ENCODE measurements at places on chromosomes 6 and 20.

- no peak for DNase-seq
These were observed 29.9 kb downstream of the ID4 start for GRCh38 chr6:19866985-19867627.

DNA sequence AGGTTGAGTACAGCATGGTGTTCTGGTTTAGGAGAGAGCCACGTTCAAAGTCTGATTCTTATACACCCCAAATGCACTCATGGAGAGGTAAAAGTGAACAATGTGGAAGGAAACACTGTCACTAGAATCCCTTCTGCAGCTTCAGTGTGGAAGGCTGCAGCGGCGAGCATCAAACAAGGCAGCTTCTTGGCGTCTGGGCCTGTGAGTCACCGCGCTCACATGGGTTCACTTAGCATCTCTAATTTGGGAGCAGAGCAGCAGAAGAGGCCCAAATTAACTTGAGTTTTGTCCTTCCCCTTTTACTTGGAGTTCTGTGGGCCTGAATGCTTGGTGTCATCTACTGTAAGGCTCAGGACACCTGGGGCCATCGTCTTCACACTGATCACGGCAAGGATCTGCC, 10.9 kb upstream of the E2F1 start:
- DNase-seq, result no peak

DNA sequence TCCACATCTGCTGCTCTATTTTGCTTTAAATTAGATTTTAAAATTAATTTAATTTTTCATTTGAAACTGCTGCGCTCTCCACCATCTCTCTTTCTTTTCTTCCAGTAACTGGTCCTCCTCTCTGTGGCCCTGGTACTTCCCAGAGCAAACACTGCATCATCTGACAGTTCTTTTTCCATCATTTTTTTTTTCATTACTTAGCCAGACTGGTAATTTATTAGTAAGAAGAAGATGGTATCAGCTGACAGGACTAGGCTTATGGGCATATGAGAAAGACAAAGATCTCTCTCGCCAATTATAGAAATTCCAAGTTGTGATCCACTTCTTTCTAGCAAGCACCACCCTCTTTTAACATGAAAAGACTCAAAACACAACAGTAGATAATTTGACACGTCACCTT, 73.7 kb upstream of the FAM184A start:
- no peak for DNase-seq

- DNase-seq, result no peak
These were observed 115.4 kb downstream of the LAMP5 start for GRCh38 chr20:9629831-9630230.

GRCh38 chr20:5947276-5947675, 3.1 kb downstream of the TRMT6 start:
- DNase-seq, result no peak

DNA sequence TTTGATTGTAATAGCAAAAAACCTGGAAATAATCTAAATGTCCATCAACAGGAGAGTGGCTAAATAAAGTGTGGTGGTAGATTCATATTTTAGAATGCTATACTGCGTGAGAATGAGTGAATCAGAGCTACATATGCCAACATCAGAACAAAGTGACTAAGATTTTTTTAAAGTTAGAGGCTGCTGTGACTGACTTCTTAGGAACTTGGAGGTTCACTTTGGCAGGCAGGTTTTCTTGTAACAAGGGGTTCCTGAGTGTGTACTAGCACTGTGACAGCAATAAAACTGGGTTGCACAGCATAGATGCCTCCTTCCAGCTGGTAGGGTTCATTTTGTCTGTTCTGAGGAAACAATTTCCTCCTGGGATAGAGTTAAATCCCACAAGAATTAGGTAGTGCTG, 75.3 kb upstream of the ENPP5 start:
- no peak for DNase-seq

All from renal cortex interstitium (tissue), 15 donors.